SHP77 (cell line): ENCODE measurements at places on chromosomes 7 and 10.

DNA sequence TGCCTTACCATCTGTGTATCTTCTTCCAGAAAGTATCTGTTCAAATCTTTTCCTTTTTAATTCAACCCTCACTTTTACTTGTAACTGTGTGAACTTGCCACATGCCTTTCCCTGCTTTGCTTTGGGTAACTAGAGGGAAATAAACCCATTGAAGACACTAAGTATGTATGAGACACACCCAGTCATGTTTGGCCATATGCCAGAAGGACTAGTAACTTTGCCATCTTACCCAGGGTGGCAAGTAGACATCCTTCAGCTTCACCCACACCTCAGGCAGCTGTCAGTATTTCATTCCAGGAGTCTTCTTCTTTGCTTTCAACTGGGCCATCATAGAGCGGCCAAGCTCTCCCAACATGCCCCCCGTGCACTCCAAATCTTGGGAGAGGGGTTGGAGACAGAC lies 323.1 kb downstream of the TNS3 start:
- DNase-seq, result no peak

- no peak for DNase-seq
Observed at GRCh38 chr10:70785190-70785589, at the start of gene TBATA. Gene TBATA, minus strand, starts transcription at chr10:70785377. Its CDS starts 1,998 bp downstream, at chr10:70783379.

- DNase-seq, result no peak
Observed at GRCh38 chr7:157508477-157508881, 171.7 kb downstream of the DNAJB6 start.

- no peak for DNase-seq
Observed at GRCh38 chr7:134289423-134289822, 27.3 kb downstream of the SLC35B4 start.

GRCh38 chr7:89966067-89966664 lies 188.1 kb upstream of the STEAP1 start:
- no peak for DNase-seq
